ENCODE measurements at places on chromosomes 2 and 18.

- DNase-seq, result peak; percentile 96
Observed at GRCh38 chr2:217279556-217279955, 419.7 kb upstream of the TNP1 start.

DNA sequence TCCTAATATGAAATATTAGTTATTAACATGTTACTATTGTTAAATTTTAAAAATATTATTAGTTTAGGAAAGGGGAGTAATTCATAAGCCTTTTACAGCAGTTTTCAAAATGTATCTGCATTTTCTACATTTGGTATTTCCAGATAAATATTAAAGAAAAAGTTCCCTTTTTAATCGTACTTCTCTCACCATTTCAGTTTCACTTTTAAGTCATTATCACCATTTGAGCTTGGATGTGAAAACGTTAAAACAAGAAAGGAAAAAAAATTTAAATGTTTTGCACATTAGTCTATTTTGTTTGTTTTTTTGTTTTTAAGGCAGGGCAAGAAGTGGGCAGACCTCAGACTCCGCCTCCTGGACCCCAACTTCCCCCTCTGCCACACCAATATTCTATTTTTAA is 3.3 kb upstream of the SRSF7 start:
- DNase-seq, result no peak

DNA sequence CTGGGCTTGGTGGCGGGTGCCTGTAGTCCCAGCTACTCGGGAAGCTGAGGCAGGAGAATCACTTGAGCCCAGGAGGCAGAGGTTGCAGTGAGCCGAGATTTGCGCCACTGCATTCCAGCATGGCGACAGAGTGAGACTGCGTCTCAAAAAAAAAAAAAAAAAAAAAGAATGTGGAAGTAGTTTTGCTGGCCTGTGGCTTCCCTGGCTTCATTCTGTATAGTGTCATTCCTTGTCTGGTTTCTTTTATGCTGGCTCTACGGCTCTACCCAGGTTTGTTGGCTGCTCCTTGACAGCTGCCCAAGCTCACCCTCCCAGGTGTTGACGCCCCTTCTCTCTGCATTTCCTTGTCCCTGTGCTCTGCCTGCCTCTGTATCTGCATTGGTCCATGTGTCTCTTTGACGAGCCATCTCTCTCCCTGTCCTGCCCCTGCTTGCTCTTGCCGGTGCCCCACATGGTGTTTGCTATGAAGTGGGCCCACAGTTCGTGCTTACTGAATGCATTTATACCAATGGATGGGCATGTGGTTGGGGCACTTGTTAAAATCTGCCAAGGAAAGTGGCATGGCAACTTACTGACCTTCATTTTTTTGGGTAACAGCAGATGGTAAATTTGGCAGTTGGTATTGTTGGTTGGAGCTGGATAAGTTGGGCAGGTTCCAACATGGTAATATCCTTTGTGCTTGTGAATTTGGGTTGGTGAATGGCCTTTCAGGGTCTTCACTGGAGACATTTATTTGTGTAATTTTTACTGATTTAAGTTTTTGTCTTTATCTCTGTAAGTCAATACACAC is 113.9 kb downstream of the MAP4K4 start:
- DNase-seq, result no peak

DNA sequence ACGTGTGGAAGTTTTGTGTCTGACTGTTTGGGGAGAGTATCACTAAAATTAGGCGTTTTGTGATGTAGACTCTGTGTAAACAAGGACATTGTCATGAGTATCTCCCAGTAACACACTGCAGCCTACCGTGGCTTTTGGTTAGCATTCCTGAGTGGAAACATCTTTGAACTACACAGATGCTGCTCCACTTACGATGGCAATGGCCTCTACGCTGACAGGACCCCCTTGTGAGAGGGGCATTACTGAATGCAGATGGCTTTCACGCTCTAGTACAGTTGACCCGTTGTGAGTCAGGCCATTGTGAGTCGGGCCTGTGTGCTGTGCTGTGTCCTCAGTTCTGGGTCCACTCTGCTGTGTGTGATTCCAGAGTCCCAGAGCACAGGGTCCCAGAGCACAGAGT is 34.4 kb upstream of the ADNP2 start:
- no peak for DNase-seq

- no peak for DNase-seq
Observed at GRCh38 chr18:62625019-62625418, 90.3 kb upstream of the PHLPP1 start.

- no peak for DNase-seq
Observed at GRCh38 chr18:55362303-55362702, 225.7 kb downstream of the TCF4 start.

DNA sequence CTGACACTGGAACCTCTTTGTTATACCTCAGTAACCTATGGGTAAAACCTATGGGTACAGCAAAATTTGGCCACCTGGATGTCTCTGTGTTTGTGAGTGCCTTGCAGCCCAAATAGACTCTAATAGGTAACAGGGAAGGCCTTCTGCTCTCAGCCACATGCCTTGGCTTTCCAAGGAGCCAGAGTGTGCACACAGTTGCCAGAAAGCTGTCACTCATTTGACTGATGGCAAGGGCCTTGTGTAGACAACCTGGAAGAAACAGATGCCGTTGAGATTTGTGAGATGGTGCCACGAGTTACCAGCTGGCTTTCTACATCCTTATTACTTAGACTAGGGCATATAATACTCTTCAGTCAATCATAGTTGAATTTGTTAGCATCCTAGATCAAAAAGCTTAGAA is 90.1 kb upstream of the RAB12 start:
- no peak for DNase-seq

GRCh38 chr2:179817181-179817841 is 44.1 kb downstream of the ZNF385B start:
- peak; percentile 48 for DNase-seq

DNA sequence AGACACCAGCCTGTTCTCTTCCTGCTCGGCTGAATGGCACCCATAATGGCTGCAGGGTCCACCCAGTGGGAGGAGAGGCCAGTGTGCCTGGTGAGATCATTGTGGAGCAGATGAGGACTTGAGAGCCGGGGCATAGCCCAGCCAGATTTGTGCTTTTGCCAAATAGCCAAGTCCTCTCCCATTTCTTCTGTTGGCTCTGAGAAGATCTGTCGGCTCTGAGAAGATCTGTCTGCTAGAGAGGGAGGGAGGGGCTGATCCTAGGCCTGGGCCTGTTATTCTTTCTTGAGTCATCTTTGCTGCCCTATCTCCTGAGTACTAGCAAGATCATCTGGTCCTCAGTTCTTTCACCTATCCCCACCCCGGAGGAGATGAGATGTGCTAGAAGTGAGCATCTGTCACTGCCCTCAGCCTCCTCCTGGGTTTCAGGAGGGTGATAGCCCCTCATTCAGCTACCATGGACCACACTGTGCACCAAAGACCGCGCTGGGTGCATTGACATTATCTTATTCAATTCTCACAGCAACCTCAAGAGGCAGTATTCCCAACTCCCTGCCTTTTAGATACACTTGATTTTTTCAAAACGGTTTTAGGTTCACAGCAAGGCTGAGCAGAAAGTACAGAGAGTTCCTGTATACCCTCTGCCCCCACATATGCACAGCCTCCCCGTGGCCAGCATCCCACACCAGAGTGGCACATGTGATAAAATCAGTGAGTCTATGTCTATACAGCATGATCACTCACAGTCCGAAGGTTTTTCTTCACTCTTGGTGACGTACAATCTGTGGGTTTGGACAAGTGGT is 98.6 kb downstream of the CAPN13 start:
- DNase-seq, result peak; percentile 54

DNA sequence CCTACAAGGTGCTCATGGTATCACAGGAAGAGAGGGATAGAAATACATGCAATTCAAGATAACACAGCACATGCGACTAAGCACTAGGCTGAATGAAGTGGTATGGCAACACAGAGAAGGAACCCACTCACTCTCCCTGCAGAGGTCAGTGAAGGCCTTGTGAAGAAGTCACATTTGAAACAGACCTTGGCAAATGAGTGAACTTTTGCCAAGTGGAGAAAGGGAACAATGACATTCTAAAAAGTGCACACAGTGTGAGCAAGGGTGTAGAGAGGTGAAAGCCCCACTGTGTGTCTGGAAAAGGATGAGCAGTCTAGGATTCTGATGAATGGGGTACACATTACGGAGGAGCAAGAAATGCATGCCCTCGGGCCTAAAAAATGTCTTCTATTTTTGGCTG is 23.3 kb downstream of the KLF7 start:
- no peak for DNase-seq

- no peak for DNase-seq
Observed at GRCh38 chr18:45844938-45845337, 19.5 kb downstream of the SIGLEC15 start.

GRCh38 chr2:8821276-8822217 is 15.9 kb downstream of the KIDINS220 start:
- DNase-seq, result peak; percentile 82

- DNase-seq, result peak; percentile 63
Observed at GRCh38 chr2:45067859-45068570, 58.8 kb upstream of the SIX2 start.

- no peak for DNase-seq
Observed at GRCh38 chr2:80135001-80135400, 169.6 kb downstream of the LRRTM1 start.

GRCh38 chr2:221501210-221501882 is 70.8 kb downstream of the EPHA4 start:
- DNase-seq, result peak; percentile 79

GRCh38 chr18:56168049-56168781 is 470.2 kb downstream of the TXNL1 start:
- DNase-seq, result peak; percentile 61

DNA sequence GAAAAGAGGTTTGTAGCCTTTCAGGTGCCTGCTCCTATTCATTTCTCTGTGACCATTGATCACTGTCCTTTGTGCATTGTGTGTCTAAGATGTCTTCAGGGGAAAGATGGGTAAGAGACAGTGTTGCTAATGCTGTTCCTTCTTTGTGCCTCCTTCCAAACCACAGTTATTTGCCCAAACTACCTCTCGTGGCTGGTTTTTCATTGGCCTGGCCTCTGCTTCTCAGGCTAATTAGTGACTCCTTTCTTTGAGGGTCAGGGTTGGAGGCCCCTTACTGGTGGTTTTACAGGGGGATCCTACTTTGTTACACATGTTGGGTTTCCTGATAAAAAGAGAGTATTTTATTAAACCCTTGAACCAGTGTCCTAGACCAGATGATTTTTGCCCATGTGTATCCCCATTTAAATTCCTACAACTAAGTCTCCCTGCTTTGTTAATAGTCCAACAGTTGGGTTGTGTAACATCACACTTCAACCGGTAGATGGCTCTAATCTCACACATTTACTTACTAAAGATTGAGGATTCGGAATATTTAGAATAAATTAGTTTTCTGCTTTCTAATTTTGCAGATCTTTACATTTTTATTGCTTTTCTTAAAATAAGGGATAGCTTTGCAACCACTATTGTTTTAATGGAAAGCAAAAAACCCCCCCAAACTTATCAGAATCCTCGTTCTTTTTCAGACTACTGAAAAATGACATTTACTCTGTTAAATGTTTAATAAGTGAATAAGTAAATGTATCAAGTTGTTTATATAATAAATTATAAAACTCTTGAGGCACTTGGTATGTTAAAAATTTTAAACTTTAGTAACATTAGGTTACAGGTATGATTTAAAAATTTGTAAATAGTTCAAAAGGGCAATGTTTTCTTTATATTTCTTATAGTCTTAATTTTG is 2.4 kb downstream of the MARS2 start:
- DNase-seq, result peak; percentile 74

GRCh38 chr18:24201699-24202687 is 63.1 kb downstream of the CABYR start:
- no peak for DNase-seq

DNA sequence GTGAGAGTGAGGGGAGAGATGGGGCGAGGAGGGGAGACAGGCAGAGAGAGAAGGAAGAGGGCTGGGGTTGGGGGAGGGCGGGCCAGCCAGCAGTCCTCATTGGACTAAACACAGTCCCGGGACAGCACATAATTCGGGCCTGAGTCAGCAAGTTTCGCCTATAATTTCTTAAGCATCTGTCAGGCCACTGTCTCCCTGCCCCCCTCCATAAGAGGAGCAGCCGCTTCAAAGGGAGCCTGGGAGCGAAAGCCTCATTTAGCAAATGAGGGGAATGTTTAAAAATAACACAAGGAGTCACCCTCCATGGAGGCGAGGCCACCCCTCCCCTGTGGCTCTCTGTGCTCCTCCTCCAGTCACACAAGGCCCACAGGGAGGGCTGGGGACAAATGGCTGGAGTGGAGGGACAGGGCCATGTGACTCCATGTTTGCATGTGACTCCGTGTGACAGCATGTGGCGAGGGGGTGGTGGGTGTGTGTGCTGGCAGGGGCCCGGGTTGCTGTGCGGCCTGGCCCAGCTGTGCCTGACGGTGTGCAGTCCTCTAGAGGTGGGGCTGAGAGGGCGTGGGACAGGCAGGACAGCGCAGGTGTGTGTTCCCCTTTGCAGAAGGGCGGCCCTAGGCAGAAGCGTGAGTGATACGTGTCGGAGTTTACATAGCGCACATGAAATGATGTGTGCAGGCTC is 162.4 kb downstream of the CELF4 start:
- DNase-seq, result peak; percentile 77

DNA sequence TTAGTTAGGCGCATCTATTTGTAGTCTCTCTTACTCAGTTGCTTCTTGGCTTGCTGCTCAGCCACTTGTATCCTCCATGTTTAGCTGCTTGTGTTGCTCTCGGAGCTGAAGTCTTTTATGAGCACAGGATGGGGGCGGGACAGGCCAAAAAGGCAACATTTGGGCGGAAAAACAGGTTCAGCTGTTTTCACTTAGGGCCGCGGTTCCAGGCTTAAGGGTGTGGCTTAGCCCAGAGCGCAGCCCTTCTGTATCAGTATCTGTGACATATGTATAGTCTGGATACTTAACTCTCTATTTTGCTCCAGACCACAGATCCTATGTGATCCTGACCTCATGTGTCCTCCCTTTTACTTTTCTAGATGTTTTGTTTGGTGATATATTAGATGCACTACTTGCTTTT is 763.5 kb downstream of the SUCLG1 start:
- DNase-seq, result no peak

DNA sequence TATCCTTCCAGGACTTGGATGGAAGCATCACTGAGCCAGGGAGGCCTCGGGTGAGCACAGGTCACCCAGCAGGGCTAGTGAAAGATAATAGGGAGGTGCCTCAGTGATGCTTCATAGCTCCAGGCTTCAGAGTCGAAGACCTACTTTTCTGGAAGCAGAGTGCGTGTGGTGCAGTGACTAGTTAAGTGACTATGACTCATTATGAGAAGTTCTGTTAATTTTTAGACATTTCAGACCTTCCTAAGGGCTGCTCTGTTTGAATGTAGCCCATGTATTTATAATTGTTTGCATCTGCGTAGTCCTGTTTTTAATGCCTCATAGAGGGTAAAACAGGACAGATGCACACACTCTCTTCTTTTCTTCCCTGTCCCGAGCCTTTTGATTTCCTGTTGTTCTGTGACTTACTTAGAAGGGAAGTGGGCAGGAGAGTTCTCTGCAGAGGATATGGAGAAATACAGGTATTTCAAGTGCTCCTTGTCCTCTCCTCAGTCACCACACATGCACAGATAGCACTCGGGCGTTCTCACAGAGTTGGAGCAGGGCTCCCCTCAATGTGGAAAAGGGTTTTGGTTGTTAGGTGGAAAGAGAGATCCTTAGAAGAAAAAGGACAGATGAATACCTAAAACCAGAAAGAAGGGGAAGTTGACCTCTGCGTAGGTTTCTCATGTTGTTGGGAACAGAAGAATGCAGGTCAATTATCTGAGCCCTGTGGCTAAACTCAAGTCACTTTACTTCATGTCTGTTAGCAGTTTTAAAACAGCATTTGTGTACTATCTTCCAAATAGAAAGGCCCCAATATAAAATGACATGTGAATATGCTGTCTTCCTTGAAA is 34.7 kb downstream of the RALB start:
- DNase-seq, result peak; percentile 94

- peak; percentile 58 for DNase-seq
Observed at GRCh38 chr2:9139491-9140443, 66.8 kb upstream of the ASAP2 start.

Data from fibroblast of mammary gland (primary cell).